NCI-H2029 treated with DMSO at 0.1 percent for 48 hours (cell line): ENCODE measurements at places on chromosomes 6 and 20.

DNA sequence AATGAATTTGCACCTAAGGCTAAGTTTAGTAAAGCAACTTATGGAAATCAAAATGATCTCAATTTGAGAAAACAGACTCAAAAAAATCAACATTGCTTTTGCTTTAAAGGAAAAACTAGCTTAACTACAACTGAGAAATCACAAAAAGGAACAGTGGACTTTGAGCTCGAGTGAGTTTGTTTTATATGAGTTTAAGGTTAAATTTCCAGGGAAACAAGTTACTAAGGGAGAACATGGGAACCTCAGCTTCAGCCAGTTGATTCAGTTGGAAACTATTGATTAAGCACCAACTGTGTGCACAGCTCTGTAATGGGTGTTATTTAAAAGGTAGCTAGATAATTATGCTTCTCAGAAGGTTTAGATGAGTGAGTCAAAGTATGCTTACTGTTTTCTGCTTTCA lies 85.7 kb downstream of the TBC1D7 start:
- DNase-seq, result no peak

GRCh38 chr6:53284901-53285300 lies 63.8 kb downstream of the ELOVL5 start:
- no peak for DNase-seq

- no peak for DNase-seq
Observed at GRCh38 chr20:31923388-31924331, 28.2 kb downstream of the PDRG1 start.

GRCh38 chr6:144730088-144730645 lies 445.0 kb downstream of the UTRN start:
- DNase-seq, result no peak

GRCh38 chr6:52574709-52575501 lies 2.0 kb downstream of the TRAM2 start:
- no peak for DNase-seq

GRCh38 chr6:144193181-144193580 lies 42.9 kb downstream of the STX11 start:
- DNase-seq, result no peak

DNA sequence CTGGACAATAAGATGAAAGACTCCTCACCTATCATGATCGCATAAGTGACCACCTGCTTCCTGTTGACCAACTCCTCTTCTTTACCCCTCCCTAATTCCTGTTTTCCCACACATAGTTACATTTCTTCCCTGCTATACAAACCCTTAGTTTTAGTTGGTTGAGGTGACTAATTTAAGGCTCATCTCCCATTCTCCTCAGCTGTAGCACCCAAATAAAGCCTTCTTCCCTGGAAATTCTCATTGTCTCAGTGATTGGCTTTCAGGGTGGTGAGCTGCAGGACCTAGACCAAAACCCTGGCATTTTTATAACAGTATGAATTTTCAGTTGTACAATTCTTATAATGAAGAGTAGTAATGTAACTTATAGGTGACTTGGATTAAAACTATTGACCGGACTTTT lies 2.1 kb downstream of the FKBP1C start:
- no peak for DNase-seq

GRCh38 chr6:125631165-125631564 lies 118.3 kb upstream of the HEY2 start:
- DNase-seq, result no peak

- DNase-seq, result no peak
Observed at GRCh38 chr6:73565767-73566485, 45.1 kb upstream of the EEF1A1 start.

DNA sequence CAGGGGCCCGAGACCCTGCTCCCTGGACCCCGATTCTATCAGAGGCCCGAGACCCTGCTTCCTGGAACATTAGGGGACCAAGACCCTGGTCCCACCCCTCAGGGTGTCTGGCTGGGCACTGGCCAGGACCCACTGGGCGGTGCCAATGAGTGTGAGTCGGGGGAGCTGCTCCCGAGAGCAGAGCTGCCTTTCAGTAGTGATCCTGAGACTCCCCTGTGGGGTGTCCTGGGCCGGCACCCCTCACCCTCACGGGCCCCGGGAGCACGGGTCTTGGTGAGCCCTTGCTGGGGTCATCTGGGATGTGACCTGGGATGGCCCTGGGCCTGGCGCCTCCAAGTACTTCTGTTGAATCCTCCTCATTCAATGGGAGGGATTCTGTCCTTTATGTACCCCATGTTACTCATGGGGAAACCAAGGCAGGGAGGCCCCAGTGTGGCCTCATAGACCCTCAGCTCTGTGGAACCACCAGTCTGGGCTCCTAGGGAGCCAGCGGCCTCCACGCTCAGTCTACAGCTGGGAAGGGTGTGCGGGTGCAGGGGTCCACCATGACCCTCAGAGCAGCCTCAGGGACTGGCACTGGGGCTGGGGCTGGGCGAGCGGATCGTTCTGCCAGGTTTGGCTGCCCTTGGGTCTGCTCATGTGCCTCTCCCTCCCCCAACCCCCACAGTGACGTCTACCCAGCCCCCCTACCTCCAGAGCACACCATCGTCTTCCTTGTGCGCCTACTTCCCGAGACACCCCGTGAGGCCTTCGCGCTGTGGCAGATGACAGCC lies 25.6 kb downstream of the COL20A1 start:
- DNase-seq, result no peak

- DNase-seq, result no peak
Observed at GRCh38 chr6:41639809-41640371, 1.6 kb downstream of the MDFI start.

- DNase-seq, result no peak
Observed at GRCh38 chr6:121110733-121111132, 223.5 kb downstream of the TBC1D32 start.

GRCh38 chr6:2264932-2265331 lies 19.5 kb upstream of the GMDS start:
- no peak for DNase-seq

DNA sequence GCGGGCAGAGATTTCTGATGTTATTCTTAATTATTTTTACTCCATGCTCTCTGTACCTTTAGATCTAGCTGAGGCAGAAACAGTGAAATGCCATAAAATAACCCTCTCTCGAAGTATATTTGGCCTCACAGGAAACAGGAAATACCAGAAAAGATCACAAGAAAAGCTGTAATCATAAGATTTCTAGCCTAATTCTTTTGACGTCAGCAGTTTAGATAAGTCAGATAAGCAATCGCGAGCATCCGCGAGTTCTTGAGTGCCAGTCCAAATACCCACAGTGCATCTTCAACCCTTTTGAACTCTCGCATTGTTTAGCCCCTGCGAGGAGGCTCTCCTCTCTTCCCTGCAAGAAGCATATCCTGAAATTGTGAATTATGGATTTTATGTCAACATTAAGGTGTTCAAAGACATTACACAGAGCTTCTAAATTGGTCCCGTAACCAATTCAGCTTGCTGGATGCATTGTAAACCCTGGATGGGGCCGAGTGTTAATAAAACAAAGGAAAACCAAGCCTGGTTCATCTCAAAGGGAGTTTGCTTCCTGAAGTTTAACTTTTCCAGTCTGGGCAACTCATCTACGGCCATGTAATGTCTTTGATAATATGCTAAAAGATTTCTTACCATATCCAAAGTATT lies 198.9 kb downstream of the MTFR2 start:
- DNase-seq, result no peak

GRCh38 chr20:59043698-59044097 lies 1.1 kb upstream of the PRELID3B start:
- DNase-seq, result no peak

DNA sequence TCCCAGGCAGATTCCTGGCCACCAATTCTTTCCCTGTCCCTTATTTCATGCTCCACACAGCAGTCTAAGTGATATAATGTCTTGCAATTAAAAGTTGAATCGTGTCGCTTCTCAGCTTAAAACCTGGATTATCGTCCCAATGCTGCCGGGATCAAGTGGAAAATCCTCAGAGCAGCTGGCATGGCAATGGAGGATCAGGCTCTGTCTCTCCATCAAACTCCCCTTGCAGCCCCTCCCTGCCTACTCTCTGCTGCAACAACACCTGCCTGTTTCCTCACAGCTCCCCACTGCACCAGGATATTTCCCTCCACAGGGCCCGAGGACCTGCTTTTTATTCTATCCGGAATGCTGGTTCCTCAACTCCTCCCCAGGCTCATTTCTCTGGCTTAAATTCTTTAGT lies 277.1 kb downstream of the SYNE1 start:
- no peak for DNase-seq

DNA sequence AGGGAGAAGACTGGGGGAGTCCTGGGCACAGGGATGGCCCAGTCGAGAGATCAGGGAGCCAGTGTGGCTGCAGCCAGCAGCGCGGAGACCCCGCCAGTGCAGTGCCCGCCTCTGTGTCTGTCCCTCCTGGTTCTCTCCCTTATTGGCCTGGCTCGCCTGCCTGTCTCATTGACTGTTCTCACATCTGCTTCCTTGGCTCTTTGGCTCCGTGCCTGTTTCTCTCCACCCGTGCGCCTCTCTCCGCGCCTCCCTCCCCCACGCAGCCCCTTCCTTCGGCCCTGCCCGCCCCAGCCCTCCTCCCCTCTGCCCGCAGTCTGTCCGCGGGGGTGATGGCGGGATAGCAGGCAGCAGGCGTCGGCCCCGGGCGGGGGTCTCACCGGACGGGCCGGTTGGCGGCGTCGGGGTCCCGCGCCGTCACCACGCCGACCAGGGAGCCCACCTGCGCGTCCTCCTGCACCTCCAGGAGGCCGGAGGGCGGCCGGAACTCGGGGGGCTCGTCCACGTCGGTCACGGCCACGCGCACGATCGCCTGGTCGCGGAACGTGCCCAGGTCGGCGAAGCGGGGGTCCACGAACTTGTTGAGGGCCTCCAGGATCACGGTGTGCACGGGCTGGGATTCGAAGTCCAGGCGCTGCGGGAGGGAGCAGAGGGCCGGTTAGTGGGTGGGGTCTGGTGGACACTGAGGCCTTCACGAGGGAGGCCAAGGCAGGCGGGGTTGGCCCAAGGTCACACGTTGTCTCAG lies 92.0 kb downstream of the CD40 start:
- no peak for DNase-seq

- peak; percentile 69 for DNase-seq
Observed at GRCh38 chr20:37516811-37517750, 4.0 kb upstream of the NNAT start.

DNA sequence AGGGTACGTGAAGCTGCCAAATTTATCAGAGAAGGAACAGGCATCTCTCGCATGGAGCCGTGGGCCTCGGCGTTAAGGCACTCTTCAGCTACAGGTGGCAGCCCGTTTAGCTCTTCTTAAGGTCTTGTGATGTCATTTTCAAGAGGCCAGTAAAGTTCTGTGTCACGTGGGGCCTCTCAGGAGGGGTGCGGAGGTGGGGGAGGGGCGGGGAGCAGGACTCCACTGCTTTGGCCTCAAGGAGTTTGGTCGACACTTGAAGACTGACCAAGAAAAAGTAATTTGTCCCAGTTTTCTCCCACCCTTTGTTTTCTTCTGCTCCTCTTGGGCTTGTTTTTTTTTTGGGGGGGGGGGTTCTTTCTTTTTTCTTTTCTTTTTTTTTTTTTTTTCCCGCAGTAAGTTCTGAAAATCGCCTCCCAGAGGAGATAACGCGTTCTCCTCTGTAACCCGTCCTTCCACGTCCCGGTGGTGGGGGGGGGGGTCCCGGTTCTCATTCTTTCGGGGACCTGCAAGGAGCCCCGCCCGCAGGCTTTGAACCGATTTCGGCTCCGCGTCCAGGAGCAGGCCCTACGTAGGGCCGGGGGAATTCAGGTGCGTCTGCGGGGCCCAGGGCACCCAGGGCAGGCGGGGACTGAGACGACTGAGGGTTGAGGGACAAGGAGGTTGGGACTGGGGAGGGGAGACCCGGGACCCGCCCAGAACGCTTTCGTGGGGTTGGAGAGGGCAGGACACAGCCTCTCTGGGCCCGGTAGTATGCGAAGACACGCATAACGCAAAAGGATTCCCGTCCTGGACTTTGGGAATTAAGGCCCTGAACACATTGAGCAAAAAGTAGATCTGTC lies 26.0 kb downstream of the GPX6 start:
- DNase-seq, result no peak

DNA sequence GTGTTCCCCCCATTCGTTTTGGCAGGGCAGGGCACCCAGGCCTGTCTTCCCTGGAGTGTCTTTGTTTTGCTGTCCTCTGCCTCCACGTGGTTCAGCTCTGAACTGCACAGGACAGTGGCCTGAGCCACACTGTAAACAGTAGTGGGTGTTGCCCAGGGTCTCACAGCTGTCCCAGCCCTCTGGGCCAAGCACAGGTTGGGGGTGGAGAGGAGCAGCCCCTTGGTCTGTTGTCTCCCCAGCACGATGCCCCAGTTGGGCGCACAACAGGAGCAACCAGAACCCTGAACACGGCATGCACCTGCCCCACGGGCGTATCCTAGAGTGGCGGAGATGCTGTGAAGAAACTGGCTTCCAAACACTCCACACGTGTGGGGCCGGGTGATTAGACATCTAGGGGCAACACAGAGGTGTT lies 14.4 kb downstream of the CCDC167 start:
- no peak for DNase-seq

- DNase-seq, result no peak
Observed at GRCh38 chr20:4455301-4455701, 266.4 kb upstream of the PRND start.

- DNase-seq, result no peak
Observed at GRCh38 chr20:54156981-54157835, 16.6 kb downstream of the CYP24A1 start.

DNA sequence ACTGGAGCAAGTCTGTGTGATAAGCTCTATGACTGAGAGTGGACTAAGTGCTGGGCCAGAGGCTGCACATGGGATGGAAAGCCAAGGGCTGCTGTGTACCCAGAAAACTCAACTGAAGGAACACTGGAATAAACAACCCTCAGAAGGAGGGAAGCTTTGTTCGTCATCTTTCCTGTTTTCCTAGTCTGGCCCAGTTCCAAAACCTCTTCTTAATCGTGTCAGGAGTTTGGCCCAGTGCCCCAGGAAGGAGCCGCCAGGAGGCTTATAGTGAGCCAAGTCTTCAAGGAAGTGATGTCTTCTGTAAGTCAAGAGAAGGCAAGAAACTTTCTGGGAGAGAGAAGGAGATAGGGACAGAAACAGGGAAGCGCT lies 23.3 kb upstream of the TOP1 start:
- peak; percentile 80 for DNase-seq

DNA sequence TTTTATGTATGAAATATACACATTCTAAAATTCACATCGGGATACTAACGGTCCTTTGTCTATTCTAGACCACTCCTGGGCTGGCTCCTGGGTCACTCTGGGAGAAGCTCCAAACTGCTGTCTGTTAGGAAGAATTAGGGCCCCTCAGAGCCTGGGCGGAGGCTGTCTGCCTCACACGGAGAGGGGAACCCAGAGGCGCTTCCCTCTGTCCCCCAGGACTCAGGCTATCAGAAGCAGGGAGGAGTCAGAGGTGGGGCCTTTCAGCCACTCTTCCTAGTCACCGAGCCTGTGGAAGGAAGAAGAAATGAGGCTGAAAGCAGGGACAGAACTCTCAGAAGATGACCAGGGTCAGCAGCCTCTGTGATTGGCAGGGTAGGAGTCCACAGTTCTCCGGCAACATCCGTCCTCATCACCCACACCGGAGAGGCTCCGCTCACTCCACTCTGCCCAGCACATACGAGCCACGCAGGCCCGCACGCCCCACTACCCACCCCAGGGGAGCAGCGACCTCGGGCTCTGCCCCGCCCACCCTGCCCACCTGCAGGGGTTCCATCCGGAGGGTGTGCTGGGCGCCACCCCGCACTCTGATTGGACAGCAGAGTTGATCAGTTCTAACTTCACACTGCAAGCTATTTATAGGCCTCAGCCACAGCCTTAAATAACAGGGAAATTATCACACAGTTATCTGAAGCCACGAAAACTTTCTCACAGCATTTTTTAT lies 182.1 kb upstream of the AFDN start:
- DNase-seq, result no peak

GRCh38 chr6:15441215-15441868 lies 195.5 kb downstream of the JARID2 start:
- DNase-seq, result peak; percentile 69
